ENCODE measurements at places on chromosomes 2 and 18.

DNA sequence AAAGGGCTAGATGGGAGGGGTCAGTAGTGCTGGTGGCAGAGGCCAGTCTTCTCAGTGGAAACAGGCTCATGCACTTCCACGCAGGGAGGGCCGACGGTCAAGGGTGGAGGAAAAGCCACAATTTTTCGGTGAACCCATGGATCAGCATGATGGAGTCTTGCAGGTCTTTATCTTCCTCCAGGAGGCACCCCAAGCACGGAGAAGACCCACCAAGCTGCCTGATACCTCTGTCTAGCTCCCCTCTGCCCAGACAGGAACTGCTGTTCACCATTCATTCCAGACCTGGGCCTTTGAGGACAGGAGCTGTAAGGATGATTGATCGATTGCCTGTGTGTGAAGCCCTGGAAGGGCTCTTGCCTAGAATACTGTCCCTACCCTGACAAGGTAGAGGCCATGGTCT lies 2.8 kb upstream of the LRRFIP1 start:
- DNase-seq = no peak

DNA sequence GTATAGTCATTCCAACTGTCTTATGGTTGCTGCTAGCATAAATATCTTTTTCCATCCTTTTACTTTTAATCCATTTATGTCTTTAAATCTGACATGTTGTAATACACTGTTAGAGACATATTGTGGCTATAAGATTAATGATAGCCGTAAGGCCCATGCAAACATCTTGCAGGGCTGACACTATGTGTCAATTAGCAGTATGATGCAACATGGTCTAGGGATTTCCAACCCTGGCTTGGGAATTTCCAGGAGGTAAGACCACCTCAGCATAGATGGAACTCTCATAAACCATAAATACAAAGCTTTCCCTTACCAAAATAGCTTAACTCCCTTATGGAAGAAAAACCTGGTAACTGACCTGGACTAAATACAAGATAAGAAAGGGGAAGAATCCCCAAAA lies 16.5 kb downstream of the SCLY start:
- no peak for DNase-seq

DNA sequence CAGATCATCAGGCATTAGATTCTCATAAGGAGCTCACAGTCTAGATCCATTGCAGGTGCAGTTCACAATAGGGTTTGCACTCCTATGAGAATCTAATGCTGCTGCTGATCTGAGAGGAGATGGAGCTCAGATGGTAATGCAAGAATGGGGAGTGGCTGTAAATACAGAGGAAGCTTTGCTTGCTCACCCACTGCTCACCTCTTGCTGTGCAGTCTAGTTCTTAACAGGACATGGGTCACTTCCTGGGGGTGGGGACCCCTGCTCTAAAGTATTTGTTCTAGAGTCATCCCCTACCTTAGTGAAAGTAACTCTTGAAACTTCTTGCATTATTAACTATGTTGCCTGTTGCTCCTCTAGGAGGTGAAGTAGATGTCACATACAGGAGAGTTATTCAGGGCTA lies 171.3 kb upstream of the PARD3B start:
- DNase-seq = no peak

DNA sequence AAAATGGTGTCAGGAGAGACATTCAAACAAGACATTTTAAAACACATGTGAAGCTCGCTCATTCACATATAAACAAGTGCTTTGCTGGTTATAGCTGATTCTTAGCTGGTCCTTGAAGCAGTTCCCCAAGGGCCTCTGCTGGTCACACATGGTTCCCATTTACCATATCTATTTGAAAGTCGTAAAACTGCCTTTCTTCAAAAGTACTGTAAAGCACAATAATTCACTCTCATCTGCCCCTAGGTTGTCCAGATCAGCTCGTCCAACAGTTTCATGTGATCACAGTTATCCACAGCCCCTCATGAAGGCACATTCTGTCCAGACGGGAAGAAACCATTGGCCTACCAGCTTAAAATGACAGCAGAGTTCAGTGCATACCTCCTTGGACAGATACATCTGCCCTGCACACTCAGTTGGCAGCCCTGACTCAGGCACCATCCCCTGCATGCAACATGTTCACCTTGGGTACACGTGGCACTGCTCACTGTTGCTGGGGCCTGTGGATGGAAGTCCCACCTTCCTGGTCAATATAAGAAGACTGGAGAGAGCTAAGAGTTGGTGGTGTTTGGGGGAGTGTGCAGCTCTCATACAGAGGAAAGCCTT lies 108.0 kb upstream of the HAAO start:
- no peak for DNase-seq

- DNase-seq = no peak
These were observed 16.7 kb upstream of the LAPTM4A start for GRCh38 chr2:20067992-20068584.

GRCh38 chr2:111640480-111640879 lies 243.5 kb downstream of the ANAPC1 start:
- no peak for DNase-seq

- no peak for DNase-seq
These were observed 24.0 kb downstream of the POLR1A start for GRCh38 chr2:86081724-86082123.

- DNase-seq = no peak
These were observed 60.6 kb upstream of the SLC16A14 start for GRCh38 chr2:230129343-230129742.

DNA sequence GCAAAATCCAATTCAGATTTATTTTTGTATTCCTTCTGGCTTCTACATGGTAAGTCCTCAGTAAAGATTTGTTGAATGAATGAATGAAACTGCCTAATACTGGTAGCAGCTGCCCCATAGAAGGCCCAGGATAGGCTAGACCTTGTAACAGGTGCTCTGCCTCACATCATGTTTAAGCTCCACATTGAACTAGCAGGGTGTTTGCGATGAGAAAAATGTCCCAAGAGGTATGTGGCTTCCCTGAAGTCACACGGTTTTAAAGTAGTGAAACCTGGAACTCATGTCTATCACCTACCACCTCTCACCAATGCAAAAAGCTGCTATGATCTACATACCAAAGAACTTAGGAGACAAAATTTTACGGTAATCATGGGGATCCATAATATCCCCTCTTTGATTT lies 765 bp upstream of the LHCGR start:
- no peak for DNase-seq

DNA sequence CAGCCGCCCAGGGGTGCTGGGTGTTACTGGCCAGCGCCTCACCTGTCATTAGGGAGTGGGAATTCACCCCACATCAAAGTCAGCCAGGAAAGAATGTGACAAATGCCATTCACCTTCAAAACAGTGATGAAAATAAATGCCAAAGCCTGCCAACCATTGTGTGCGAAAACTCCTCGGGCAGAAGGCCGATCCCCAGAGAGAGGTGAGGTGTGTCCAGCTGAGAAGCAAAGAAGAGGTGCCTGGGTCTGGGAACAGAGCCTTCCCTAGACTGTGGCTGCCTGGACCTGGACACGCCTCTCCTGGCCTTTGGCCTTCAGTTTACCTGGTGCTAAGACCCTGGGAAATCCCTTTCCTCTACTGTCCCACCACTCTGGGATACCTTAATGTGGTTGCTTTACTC lies 142.7 kb downstream of the CYP26B1 start:
- no peak for DNase-seq

GRCh38 chr2:112658839-112659667 lies 13.3 kb downstream of the SLC20A1 start:
- no peak for DNase-seq

DNA sequence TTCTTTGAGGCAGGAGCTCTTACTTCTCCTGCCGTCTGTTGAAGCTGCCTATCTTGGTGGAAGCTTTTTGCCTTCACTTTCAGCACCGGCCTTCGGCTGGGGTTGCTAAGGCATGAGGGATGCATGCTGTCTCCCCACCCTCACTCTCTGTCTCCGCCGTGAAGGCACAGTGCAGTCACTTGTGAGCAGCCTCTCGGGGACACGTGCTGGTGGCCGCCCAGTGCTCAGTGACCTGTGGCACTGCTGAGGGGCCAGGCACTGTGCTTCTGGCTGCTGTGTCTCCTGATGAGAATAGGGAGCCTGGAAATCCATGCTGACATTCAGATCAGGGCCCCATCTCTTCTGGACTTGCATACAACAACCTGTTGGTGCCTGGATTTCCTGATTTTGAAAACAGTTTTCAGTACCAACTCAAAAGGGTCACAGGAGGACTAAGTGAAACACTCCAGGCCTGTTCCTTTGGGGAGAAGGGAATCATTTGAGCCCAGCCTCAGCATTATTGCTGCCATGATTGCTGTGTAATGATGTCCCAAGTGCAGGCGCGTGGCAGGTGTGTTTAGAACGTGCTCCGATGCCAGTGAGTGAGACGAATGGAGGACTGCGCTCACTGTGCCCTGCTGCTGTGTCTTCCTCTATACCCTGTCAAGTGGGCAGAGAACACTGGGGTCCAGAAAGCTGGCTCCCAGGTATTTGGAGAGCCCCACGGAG lies 218.1 kb downstream of the SEPTIN10 start:
- no peak for DNase-seq

DNA sequence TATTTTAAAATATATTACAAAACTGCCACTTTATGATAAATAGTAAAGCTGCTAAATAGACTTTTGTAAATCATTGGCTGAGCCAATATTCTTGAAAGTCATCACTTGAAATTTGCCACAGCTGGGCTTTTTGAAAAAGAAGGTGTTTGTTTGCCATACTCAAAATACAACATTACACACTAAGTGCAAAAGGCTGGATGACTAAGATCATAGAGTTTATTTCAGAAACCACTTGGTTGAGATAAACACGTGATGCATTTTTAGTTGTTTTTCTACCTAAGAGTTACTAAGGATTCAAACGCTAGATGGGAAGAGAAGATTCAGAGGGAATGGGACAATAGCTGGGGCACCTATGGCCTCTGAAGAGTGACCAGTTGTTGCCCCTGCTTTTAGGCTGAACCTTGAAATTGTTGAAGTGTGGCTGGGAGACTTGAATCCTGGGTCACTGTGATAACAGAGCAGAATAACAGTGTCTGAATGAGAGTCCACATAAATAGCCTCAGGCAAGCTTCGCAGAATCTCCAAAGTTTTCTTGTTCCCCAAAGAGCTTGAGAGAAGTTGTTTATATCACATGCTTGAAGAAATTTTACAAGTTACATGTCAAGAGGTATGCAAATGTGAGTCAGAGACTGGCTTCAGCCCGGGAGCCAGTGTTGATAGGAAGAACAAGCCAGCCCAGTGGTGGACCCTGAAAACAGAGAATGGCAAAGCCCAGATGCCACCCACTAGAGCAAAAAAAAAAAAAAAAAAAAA lies 409.8 kb downstream of the GPD2 start:
- no peak for DNase-seq

Measured in NCI-H187 (cell line).